Neuronal stem cell (in vitro differentiated cells): ENCODE measurements at places on chromosomes 16 and 17.

DNA sequence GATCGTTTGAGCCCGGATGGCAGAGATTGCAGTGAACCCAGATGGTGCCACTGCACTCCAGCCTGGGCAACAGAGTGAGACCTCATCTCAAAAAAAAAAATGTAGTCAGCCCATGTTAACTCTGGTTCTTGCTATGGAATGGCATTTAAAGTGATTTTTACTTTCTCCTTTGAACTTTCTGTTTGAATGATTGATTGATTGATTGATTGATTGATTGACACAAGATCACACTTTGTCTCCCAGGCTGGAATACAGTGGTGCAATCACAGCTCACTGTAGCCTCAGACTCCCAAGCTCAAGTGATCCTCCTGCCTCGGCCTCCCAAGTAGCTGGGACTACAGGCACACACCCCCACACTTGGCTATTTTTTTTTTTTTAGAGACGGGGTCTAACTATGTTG, 17.0 kb downstream of the SMTNL2 start:
- no peak for DNase-seq

DNA sequence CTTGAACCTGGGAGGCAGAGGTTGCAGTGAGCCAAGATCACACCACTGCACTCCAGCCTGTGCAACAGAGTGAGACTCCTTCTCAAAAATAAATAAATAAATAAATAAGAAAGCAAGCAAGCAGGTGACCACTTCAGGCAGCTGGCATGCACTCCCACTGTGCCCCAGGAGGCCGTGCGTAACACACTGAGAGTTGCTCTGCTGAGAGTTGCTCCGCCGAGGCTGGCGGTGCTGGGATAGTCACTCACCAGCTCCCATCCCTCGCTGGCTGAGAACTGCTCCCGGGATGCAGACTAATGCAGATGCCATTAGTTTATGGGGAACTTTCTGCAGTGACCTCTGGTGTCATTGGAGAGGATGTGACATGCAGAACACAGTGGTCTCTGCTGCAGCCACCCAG, 105.7 kb upstream of the PLCG2 start:
- DNase-seq, result no peak

DNA sequence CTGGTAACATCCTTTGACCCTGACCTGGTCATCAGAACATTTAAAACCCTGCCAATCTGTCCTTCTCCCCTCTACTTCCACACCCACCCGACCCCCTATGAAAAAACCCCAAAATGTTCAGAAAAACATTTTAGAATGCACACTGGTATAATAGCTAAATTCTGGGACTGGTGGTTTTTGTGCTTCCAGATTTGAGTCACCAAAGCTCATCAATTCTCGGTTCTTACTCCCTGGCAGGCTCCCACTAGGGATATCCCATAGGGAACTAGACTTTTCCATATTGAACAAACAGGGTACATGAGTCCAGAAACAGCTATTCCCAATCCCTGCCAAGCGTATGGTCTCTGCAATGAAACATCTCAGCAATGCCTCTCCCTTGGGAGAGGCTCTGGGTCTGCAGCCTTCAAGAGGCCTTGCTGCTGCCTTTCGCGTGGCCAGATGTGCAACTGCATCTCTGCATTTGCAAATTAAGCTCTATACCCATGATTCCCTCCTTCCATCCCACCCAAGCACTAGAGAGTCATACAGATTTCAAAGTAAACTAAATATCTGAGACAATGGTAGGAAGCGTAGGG, 67.7 kb downstream of the SMG6 start:
- no peak for DNase-seq

GRCh38 chr17:28189667-28190066, 129.3 kb upstream of the TMEM97 start:
- no peak for DNase-seq

- DNase-seq, result no peak
Measured at GRCh38 chr16:51161440-51162195, 10.5 kb upstream of the SALL1 start.

- DNase-seq, result no peak
Measured at GRCh38 chr16:87832741-87833502, 36.4 kb downstream of the SLC7A5 start.

DNA sequence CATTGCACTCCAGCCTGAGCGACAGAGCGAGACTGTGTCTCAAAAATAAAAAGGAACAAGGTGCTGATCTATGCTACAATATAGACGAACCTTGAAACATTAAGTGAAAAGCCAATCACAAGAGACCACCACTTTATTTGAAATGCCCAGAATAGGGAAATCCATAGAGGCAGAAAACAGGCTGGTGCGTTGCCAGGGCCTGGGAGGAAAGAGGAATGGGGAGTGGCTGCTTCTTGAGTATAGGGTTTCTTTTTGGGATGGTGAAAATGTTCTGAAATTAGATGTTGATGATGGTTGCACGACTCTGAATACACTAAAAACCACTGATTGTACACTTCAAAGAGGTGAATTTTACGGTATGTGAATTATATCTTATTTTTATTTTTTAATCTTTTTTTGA, 20.3 kb upstream of the GLIS2 start:
- no peak for DNase-seq

- DNase-seq, result no peak
Measured at GRCh38 chr17:16456742-16457316, 35.2 kb downstream of the LRRC75A start.
